Activated CD4-positive, alpha-beta T cell treated with anti-CD3 and anti-CD28 coated beads, Interleukin-2, amount 50 U/mL, for 24 hours (primary cell): ENCODE measurements at places on chromosomes 4 and X.

GRCh38 chr4:15605537-15605936, 49.6 kb downstream of the FBXL5 start:
- DNase-seq, result no peak

GRCh38 chr4:171983935-171984805, 171.0 kb downstream of the GALNTL6 start:
- no peak for DNase-seq

GRCh38 chr4:87570290-87570805, 38.0 kb upstream of the DSPP start:
- no peak for DNase-seq

GRCh38 chr4:173177232-173177631, 8.6 kb downstream of the GALNT7 start:
- DNase-seq, result no peak

GRCh38 chrX:100076031-100076430, 334.0 kb downstream of the PCDH19 start:
- DNase-seq, result no peak

- no peak for DNase-seq
Measured at GRCh38 chrX:10930151-10930550, 181.0 kb upstream of the HCCS start.

DNA sequence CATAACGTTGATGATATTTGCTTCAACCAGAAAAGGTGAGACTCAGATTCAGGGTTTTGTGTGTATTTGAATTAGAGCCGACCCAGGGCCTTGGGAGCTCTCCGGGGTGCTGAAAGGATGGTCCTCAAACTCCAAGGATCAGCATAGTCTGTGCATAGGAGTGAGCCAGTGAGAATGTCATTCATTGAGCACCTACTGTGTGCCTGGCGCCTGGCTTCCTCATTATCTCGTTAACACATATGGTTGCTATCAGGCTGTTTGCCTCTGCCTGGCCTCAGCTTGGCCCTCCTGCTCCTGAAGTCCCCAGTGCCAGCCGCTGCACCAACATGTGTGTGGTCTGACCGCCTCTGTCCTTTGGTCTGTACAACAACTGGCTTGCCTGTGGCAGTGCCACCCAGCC, 25.1 kb upstream of the JAKMIP1 start:
- no peak for DNase-seq

- DNase-seq, result no peak
Measured at GRCh38 chr4:3805026-3805425, 38.8 kb downstream of the ADRA2C start.

DNA sequence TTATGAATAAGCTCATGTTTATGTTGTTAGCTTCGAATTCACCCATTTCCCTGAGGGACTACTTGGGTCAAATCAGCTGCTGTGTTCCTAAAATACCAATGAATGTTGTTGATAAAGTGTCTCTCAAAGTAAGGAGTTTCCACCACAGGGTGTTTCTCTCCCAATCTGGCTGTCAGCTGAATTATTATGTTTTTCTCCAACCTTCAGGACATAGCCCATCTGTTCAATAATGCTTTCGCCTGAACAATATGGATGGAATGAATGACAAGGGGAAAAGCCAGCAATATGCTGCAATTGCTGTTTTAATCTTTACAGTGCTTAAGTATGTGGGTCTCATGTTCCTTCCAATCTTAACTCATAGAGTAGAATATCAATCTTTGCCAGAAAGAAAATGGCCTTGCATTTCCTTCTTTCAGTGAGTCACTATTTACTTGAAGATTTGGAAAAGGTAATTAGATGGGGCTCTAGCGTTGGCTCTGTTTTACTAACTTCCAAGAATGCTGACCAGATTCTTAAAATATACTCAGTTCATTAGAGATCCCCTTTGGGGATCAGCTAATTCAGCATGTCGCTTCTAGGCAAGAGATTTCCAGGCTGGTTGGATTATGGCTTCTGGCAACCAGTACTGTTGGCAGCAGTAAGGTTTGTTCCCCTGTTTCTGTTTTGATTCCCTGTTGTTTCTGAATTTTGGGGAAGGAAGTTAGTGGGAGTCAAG, 410.5 kb downstream of the PPP3CA start:
- no peak for DNase-seq

DNA sequence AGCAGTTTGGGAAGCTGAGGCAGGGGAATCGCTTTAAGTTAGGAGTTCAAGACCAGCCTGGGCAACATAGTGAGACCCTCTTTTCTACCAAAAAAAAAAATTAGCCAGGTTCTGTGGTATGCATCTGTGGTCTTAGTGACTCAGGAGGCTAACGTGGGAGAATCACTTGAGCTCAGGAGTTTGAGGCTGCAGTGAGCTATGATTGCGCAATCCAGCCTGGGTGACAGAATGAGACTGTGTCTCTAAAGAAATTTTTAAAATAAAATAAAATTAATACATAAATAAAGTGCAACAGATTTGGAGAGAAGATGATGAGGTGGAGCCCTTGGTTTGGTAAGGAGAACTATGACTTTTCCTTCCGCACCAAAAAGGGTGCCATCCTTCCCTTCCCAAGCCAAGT, 436.9 kb downstream of the NLGN4X start:
- DNase-seq, result no peak
